ENCODE measurements at places on chromosomes 2 and 18.

- DNase-seq, result no peak
Observed at GRCh38 chr2:239695728-239696240, 295.0 kb upstream of the HDAC4 start.

- DNase-seq, result no peak
Observed at GRCh38 chr18:34493566-34494358, 216.3 kb upstream of the DTNA start.

- DNase-seq, result no peak
Observed at GRCh38 chr2:36771671-36772070, 75.2 kb downstream of the VIT start.

GRCh38 chr2:160490733-160491685 is 2.6 kb downstream of the RBMS1 start:
- no peak for DNase-seq

- DNase-seq, result no peak
Observed at GRCh38 chr2:219243291-219243761, 1.9 kb downstream of the GLB1L start.

DNA sequence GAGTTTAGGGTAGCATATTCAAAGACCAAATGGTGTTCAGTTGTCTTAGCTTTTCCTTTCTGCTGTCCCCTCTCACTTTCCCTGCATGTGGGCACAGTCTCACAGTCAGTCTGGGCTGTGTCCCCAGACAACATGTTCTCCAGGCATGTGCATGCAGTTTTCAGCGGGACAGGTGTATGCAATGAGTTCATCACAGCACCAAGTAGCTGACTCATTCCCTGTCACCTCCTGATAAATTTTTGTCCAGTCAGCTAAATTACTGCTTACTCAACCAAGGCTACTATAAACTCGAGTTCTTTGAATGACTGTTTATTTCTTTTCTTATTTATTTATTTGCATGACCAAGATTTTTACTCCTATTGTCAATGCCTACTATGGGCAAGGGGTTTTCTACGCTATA is 148.8 kb upstream of the CDH19 start:
- DNase-seq, result no peak

DNA sequence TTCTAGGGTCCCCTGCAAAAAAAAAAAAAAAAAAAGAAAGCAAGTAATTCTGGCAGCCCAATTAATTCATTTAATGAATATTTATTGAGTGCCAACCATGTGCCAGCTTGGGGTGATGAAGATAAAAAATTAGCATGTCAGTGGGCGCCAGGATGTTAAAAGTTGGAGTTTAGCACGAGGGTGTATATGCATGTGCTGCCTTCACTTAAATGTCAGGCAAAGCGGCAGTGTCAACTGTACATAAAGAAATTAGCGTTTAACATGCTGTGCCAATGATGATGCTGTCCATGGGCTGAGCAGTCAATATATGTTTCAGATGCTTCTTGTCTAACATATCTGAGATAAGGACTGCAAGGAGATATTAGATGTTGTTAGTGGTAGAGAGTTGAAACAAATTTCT is 49.5 kb downstream of the ASAP2 start:
- DNase-seq, result no peak

- DNase-seq, result no peak
Observed at GRCh38 chr2:20159411-20160070, 65.4 kb downstream of the SDC1 start.

GRCh38 chr2:136246086-136246669 is 128.2 kb upstream of the CXCR4 start:
- DNase-seq, result no peak

GRCh38 chr18:23266717-23267446 is 131.6 kb downstream of the CABLES1 start:
- no peak for DNase-seq

DNA sequence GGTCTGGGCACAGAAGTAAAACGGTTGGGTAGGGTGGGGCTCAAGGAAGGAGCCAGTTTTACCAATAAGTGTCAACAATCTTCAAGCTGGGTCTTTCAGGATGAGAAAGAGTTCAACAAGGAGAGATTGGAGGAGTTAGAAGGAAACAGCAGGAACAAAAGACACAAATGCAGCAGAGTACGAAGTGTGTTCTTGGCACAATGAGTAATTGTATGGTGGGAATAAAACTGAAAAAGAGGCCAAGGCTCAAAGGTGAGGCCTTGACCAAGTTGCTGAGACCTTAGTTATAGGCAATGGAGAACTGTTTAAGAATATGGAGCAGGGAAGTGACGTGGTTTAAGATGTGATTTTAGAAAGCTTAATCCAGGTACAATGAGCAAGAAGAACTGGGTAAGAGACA is 230.3 kb downstream of the PDE11A start:
- DNase-seq, result no peak

DNA sequence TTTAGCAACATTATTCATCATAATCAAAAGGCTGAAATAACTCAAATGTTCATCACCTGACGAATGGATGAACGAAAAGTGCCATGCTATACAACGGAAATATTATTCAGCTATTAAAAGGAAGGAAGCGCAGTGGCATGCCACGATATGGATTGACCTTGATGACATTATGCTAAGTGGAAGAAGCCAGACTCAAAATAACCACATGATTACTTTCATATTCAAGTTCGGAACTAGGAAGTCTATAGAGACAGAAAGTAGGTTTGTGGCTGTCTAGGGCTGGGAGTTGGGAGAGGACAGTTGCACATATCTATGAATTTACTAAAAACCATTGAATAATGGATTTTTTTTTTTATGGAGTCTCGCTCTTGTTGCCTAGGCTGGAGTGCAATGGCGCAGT is 13.4 kb upstream of the PDIA6 start:
- no peak for DNase-seq

GRCh38 chr2:234422981-234423431 is 73.9 kb downstream of the ARL4C start:
- peak; percentile 39 for DNase-seq

DNA sequence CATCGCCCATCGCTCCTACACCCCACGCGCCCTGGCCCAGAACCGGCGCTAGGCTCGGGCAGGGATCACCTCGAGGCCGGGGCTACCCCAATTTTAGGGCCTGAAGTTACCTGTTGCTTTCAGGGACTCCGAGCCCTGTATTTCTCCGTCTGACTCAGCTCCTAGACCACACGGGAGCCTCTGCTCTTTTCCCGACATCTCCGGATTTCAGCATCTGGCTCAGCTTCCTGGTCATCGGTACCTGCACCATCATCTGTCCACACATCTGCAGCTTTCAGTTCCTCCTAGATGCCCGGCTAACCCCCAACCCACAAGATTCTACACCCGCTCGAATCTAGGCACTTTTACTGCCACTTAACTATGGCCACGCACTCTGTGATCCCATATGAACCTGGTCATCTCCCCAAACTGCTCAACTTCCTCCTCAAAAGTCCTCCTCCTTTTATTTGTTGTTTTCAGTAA is 12.1 kb upstream of the HMSD start:
- no peak for DNase-seq

DNA sequence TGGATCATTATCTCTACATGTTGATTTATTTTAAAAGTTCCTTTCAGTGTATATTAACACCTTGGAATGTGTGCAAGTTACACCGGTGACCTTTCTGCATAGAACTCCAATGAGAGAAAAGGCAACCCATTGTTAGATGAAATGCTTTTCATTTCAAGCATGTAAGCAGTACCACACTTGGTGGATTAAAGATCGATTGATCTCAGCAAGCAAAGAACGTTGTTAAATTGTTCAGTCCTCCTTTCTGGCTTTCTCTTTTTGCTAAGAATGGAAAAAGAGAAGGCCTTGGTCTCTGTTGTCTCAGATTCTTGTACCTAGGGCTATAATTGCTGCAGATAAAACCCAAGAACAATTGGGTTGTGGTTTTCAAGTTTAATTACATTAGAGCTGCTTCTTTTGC is 843.0 kb downstream of the DPP10 start:
- no peak for DNase-seq

- no peak for DNase-seq
Observed at GRCh38 chr2:227720680-227721079, 2.9 kb upstream of the SLC19A3 start.

- DNase-seq, result no peak
Observed at GRCh38 chr2:50956886-50957285, 75.0 kb downstream of the NRXN1 start.

DNA sequence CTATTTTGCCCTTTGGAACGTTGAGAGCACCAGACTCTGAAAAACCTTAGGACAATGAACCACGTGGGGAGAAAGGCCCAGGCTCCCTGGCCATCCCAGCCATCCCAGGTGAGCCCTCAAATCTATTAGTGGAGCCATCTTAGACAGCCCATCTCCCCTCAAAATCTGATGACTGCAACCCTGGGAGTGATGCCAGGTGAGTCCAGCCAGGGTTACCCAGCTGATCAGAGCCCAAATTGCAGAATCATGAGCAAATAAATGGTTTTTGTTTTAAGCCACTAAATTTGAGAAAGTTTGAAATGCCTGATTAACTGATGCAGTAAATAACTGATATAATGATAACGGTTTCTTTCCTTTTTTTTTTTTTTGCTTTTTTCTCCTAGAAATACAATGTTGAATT is 242.4 kb downstream of the GCA start:
- DNase-seq, result no peak

DNA sequence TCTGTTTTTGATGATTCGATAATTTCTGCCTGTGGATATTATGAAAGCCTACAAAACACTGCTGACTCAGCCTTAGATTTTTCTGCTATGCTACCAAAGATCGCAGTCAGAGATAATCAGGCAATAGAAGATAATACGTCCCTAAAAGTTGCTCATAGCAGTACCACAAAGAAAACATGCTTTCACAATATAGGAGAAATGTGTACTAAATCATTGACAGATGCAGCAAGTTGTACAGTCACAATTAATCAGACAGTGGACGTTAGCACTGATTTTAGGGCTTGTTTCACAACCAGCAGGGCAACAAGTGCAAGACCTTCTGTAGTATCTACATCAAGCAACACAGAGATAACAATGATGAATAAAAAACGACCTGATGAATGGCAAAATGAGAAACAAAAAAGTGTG is 19.5 kb downstream of the RBM44 start:
- no peak for DNase-seq

DNA sequence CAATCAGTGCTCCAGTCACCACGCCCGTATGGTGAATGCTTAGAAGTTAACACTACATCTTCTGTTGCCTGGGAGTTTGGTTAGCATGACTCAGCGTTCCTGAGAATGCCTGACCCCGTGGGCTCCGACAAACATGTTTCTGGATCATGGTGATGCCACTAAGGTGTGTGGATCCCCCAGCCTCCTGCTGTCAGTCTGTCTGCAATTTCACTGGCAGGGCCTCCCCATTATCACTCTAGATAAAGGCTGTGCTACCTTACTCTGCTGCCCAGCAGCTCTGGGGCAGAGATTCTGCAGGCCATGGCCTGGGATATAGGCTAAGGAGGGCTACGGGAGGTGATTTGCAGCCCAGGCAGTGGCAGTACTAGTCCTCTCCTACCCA is 66.0 kb downstream of the STPG4 start:
- no peak for DNase-seq

DNA sequence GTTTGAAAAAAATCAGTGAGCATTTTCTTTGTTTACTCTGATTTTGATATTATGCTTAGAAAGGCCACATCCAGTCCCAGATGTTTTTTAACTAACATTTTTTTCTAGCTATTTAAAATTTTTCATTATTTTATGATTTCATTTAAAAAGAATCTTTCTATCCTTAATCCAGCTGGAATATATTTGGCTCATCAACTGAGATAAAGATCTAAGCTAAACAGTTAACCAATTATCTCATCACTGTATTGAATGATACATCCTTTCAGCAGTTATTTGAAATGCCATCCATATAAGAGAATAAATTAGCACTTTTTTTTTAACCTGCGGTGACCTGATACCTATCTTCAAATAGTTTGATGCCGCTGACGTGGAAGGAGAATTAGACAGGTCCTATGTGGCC is 245.5 kb upstream of the COPS8 start:
- DNase-seq, result no peak

DNA sequence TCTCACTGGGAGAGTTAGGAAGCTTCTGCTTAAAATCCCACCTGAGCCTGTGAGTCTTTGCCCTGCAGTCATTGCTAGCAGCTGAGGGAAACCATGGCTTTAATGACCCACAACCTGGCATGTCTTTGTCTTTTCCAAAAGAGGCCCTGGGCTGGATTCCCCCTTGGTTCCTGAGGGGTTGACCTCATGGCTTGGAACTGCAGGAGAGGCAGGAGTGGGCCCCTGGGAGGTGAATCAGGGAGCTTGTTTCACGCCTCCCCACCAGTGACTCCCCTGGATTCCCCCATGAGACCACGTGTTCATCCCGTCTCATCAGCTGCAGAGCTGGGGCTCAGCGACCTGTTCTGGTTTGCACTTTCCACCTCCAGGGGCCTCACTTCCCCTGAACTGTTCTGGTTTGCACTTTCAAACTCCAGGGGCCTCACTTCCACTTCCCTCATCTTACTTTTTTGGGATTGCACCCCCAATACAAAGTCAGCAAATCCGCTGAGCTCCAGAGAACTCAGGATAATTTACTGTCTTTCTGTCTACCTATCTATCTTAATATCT is 58.5 kb upstream of the TMEM18 start:
- no peak for DNase-seq

GRCh38 chr2:181300600-181301291 is 156.4 kb upstream of the ITGA4 start:
- no peak for DNase-seq

DNA sequence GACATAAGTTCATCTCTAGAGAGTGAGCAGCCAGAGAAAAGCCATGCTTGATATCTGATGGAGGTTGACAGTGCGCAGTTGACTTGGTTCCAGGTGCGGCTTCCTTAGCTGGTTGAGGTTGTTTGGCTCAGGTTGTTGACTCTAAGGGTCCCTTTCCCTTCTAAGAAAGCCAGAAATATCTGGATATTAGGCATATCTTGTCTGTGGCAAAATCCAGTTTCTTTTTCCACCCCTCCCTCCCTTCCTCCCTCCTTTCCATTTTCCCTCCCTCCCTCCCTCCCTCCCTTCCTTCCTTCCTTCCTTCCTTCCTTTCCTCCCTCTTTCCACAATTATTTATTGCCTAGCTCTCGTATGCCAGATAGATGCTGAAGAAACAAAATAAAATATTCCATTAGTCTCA is 82.6 kb upstream of the TNP1 start:
- no peak for DNase-seq

DNA sequence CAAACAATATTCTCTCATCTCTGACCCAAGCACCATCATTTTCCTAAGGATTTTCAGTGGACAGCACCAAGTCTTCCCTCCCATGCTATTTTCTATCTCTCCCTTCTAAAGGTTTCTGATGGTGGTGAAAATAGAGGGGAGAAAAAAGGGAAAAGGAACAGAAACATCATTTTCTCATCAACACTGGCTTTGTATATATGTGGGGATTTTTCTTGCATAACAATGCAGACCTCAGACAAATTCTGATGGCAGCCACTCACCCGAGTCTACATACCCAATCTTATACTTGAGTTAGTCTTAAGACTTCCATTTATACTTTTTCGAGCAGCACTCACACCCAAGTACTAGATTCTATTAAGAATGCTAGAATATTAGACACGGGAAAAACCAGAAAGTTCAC is 95.8 kb downstream of the TMEM163 start:
- no peak for DNase-seq
